Activated T-cell treated with anti-CD3 and anti-CD28 coated beads, Interleukin-2, amount 50 U/mL, for 72 hours (primary cell): ENCODE measurements at places on chromosomes 7 and 10.

DNA sequence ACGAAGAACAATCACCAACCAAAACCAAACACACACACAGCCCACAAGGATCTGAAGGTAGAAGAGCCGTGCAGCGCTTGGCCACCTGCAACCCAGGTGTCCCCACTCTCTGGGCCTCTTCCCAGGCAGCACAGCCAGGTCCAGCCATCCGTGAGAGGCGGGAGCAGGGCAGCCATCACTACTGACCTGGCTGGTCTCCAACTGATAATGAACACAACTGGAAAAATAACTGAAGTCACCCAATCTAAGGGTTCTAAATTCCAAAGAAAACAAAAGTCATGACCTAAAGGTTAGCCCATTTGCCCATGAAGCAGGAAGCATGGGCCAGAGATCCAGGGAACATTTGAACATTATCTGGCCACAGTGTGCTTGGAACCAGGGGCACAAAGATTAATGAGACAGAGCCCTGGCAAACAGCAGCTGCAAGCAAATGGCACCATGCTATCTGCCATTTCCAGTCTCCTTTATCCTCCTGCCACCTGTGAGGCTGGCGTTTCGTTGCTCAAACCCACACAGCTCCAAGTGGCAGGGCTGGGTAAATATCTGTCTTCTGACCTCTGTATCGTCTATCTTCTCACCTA, 207.9 kb downstream of the TNS3 start:
- H3K36me3 ChIP-seq, result no peaks in the 10 kb centered on the region
- no peak overlapping the region for H3K27ac ChIP-seq
- H3K4me1 ChIP-seq, result no peaks in the 10 kb centered on the region
- no peak overlapping the region for H3K4me3 ChIP-seq

DNA sequence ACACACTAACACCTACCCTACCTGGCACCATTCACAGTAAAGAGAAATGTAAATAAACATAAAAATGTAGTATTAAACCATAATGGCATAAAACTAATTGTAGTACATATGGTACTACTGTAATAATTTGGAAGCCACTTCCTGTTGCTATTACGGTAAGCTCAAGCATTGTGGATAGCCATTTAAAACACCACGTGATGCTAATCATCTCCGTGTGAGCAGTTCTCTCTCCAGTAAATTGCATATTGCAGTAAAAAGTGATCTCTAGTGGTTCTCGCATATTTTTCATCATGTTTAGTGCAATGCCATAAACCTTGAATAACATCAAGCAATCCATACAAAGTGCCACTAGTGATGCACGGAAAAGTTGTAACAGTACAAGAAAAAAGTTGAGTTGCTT, 75.4 kb downstream of the CFTR start:
- H3K27ac ChIP-seq, result no peak overlapping the region
- DNase-seq, result no peak
- no peaks in the 10 kb centered on the region for H3K27me3 ChIP-seq
- no peaks in the 10 kb centered on the region for H3K36me3 ChIP-seq

DNA sequence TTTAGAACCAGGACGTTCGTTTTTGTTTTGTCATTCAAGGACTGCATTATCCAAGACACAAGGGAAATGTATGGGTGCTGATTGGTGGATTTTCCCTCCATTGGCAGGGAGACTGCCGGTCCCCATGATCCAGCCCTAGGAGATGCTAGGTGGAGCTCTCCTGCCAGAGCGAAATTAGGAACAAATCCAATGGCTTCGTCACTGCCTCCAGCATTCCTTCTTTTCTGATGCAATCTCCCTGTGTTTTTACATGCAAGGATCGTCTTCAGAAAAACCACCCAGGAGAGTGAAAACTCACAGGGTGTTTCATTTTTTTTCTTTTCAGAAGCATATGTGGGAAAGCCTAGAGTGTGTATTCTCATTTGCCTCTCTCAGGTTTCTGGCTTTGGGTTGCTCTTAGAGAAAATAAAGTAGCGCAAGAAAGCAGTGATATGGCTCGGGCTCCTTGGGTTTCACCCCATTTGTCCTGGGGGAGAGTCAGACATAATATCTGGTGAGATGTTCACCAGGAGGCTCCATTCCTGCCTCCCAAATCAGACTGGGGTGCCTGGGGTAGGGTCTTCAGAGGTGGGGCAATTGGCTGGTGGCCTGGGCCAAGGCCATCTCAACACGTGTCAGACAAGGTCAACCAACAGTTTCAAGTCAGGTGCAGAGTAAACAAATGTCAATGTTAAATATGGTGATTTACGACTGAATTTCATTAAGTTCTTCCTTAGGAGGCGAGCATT, 450.9 kb upstream of the MKI67 start:
- H3K4me3 ChIP-seq, result no peak overlapping the region
- H3K27ac ChIP-seq, result no peak overlapping the region
- no peaks in the 10 kb centered on the region for H3K36me3 ChIP-seq
- no peaks in the 10 kb centered on the region for H3K27me3 ChIP-seq
- no peak for DNase-seq
- H3K4me1 ChIP-seq, result no peaks in the 10 kb centered on the region

DNA sequence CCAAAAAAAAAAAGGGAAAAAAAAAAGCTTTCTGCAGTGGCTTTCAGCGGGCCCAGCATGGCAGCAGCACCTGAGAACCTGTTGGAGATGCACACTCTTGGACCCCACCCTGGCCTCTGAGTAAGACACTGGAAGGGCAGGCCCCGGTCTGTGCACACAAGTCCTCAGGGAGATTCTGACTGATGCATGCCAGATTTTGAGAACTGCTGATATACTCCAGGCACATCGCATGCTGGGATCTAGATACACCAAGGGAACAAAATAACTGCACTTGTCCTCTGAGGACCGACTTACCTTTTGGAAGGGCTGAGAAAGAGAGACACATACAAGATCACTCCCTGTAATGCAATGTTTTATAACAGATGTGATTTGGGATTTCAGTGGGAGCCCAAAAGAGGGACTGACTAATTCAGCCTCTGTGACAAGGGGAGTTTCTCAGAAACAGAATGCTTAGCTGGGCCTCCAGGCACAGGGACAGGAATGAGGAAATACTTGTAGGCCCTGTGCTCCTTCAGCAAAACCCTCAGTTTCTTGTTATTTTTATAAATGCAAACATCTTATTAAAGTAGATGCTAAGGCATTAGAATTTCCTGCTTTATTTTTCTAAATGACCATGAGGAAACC, 8.2 kb downstream of the EGFR start:
- H3K4me3 ChIP-seq, result no peak overlapping the region
- no peak for DNase-seq
- peaks cover 20% of the 10 kb centered on the region for H3K27me3 ChIP-seq
- H3K4me1 ChIP-seq, result no peaks in the 10 kb centered on the region
- no peak overlapping the region for H3K27ac ChIP-seq
- H3K36me3 ChIP-seq, result no peaks in the 10 kb centered on the region

- no peak for DNase-seq
- H3K36me3 ChIP-seq, result no peaks in the 10 kb centered on the region
- no peaks in the 10 kb centered on the region for H3K27me3 ChIP-seq
- H3K27ac ChIP-seq, result no peak overlapping the region
These were observed 52.3 kb downstream of the TPST1 start for GRCh38 chr7:66257481-66257880.

DNA sequence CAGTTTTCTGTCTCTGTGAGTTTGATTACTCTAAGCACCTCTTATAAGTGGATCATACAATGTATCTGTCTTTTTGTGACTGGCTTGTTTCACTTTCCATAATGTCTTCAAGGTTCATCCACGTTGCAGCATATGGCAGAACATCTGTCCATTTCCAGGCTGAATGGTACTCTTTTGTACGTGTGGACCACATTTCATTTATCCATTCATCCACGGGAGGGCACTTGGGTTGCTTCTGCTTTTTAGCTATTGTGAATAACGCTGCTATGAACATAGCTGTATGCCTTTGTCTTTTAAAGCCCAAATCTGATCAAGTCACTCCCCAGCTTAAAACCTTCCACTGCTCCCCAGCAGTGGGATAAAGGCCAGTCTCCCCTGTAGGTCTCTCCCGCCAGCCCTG, 31.5 kb downstream of the EGFR start:
- H3K4me1 ChIP-seq, result no peaks in the 10 kb centered on the region
- no peak overlapping the region for H3K4me3 ChIP-seq
- peaks cover 7% of the 10 kb centered on the region for H3K27me3 ChIP-seq

GRCh38 chr10:56745490-56745889, 384.4 kb upstream of the ZWINT start:
- no peak overlapping the region for H3K4me3 ChIP-seq
- no peak overlapping the region for H3K27ac ChIP-seq
- H3K27me3 ChIP-seq, result no peaks in the 10 kb centered on the region
- no peak for DNase-seq
- H3K36me3 ChIP-seq, result no peaks in the 10 kb centered on the region
- H3K4me1 ChIP-seq, result no peaks in the 10 kb centered on the region
